ENCODE measurements at places on chromosomes 16 and 17.
A peak's percentile ranks its signal among the peaks of the same experiment; 100 is the strongest.

DNA sequence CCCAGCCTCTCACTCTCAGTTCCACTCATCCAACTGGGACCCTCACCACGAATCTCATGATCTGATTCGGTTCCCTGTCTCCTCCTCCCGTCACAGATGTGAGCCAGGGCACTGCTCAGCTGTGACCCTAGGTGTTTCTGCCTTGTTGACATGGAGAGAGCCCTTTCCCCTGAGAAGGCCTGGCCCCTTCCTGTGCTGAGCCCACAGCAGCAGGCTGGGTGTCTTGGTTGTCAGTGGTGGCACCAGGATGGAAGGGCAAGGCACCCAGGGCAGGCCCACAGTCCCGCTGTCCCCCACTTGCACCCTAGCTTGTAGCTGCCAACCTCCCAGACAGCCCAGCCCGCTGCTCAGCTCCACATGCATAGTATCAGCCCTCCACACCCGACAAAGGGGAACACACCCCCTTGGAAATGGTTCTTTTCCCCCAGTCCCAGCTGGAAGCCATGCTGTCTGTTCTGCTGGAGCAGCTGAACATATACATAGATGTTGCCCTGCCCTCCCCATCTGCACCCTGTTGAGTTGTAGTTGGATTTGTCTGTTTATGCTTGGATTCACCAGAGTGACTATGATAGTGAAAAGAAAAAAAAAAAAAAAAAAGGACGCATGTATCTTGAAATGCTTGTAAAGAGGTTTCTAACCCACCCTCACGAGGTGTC, 26.6 kb downstream of the STH start:
- no peak for DNase-seq

DNA sequence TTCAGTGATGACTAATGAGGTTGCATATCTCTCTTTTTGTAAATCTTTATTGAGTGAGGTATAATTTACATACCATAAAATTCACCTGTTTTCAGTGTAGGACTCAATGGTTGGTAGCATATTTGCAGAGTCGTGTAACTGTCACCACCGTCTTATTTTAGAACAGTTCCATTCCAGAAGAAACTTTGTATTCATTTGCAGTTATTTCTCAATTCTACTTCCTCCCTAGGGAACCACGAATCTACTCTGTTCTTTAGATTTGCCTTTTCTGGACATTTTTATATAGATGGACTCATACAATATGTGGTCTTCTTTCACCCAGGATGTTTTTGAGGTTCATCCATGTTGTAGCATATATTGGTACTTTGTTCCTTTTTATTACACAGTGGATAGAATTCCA, 3.7 kb downstream of the FTO start:
- DNase-seq, result peak; percentile 67

DNA sequence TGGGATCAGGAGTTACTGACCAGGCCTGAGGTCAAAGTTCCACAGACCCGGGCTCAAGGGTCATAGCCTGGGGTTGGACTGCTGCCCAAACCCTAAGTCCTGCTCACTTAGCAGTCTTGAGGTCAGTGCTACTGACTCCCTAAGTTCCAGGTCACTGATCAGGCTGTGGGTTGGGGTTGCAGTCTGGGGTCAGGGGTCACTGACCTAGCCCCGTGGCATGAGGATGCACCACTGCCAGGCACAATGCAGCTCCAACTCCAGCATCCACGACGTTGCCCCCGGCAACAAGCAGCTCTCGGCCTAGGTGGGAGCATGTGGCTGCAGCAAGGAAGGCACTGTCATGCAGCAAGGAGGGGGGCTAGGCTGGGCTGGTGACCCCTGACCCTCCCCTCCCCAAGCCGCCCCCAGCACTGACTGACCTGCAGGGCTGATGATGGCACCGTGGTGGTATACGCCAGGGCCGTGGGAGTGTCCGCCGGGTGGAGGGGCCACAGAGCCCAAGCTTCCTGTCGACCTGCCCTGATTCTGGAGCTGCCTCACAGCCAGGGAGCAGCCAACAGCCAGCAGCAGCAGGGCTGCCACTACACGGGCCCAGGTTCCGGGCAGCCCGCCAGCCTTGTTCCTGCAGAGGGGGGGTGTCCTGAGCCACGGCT, 1.1 kb downstream of the GGT6 start:
- no peak for DNase-seq

DNA sequence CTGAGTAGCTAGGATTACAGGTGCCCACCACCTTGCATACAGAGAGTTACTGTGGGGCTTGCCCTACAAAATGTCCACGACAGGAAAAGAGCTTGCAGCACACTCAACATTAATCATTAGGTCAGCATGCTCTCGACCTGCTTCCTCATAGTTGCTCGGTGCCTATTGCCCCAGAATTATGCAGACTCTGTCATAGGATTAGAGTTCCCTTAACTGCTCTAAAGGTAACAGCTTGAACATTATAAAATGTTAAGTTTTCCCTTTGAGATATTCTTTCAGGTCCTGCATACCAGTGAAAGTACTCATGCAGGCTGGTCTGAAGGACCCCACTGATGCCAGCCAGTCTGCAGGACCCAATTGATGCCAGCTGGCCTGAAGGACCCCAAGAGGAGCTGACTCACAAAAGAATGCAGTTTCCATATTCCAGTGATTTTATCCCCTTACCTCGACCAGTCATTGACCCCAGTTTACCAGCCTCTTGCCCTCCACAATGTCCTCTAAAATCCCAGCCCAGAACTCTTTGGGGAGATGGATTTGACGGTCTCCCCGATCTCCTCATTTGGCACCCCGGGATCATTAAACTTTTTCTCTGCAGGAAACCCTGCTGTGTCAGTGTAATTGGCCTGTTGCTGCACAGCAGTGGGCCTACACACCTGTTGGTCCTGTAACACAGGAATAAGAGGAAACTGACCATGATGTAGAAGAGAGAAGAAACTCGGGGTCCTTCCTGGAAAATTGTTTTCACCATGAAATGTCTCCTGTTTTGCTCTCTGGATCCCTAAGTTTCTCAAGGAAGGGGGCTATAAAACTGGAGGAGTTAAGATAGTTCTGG, 10.6 kb downstream of the ICAM2 start:
- DNase-seq, result no peak

- DNase-seq, result no peak
Observed at GRCh38 chr16:21327046-21327445, 49.0 kb upstream of the CRYM start.

GRCh38 chr16:57999971-58000705, at the start of gene ZNF319:
Gene ZNF319, minus strand, starts transcription at chr16:58000672. Its CDS starts 2,407 bp downstream, at chr16:57998265.
- DNase-seq, result no peak

DNA sequence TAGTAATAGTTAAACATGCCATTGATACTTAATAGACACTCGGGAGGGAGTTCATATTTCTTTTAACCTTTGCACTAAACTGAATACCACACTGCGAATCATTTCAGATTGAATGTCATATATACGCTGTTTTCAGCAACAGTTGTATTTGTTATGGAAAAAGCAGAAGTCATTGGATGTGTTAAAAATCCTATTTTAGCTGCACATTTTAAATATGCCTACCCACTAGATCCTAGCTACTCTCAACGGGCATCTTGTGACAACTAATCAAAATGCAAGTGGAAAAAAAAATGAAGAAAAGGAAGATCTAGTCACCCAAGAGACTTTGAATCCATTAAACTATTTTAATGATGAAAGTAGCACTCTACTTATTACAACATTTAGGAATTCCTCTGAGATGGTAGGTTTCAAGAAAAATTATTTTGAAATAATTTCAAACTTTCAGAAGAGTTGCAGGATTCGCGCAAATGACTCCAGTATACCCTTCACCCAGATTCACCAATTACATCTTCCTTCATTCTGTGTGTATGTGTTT, 51.4 kb upstream of the MNT start:
- no peak for DNase-seq

DNA sequence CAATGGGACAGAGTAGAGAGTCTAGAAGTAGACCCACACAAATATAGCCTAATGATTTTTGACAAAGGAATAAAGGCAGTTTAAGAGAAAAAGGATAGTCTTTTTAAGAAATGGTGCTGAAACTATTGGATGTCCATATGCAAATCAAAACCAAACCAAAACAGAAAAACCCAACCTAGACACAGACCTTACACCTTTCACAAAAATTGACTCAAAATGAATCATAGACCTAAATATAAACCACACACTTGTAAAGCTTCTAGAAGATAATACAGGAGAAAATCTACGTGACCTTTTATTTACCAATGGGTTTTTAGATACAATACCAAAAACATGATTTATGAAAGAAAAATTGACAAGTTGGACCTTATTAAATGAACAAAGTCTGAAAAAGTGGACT, 66.4 kb upstream of the MPHOSPH6 start:
- no peak for DNase-seq

DNA sequence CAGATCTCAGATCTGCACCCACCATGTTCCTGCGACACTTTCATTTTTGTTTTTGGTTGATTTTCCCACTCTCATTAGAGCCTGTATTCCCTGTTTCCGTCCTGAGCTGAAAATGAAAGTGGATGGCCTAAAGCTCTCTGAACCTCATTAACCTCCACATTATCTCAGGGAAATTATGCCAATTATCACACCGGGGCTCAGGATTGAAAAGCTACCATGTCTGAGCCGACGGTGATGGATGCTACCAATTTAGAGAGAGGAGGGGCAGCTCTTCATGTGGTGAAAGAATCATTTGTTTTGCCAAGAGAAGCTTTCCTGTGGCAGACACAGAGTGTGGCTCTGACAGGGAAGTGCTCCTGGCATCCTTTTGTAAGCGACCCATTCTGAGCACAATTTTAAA, 410.4 kb upstream of the CDH11 start:
- DNase-seq, result no peak

DNA sequence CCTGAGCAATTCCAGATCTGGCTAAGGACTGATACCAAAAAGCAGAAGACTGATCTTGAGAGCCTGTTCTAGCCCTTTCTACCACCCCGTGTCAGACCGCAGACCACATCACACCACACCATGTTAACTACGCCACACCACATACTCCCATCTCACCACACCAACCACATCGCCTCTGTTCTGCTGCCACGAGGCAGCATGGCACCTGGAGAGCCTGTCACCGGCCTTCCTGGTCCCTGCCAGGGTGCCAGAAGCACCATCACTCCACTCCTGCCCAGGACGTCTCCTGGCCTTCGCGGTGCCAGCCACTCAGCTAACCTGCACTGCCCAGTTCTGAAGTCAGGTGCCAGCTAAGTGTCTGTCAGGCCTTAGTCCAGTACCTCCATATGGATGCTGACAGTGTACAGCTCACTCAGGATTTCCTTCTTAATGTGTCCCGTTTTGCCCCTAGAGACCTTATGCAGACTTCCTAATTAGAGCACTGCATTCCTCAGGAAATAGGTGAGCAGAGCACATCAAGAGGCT, 37.2 kb upstream of the BCAR1 start:
- DNase-seq, result peak; percentile 95

DNA sequence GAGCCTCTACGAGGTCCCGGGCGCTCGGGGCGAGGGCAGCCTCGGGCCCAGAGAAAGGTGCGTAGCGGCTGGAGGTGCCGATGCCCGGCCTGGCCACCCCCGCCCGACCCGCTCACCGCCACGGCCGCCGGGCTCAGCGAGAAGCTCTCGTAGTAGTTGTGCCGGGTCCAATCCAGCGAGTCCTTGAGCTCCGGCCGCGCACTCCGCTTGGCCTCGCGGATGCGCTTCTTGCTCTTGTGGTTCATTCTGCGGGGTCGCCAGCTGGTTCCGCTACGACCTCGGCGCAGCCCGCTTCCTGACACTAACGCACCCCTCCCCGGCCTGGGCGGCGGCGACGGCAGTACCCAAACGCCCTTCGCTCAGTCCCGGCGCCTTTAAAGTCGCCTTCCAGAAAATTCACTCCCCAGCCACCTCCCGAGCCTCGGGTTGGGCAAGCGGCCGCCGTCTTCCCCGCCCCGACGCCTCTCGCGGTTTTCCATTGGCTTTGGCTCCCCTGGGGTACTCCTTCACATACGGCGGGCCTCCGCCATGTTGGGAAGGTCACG, at the start of gene JMJD6:
Gene JMJD6, minus strand, starts transcription at position 376 of the 545 bp plus-strand sequence. Its CDS starts 131 bp downstream, at position 245.
- peak; percentile 98 for DNase-seq

GRCh38 chr17:6554871-6555330, 1.5 kb downstream of the PITPNM3 start:
- no peak for DNase-seq

DNA sequence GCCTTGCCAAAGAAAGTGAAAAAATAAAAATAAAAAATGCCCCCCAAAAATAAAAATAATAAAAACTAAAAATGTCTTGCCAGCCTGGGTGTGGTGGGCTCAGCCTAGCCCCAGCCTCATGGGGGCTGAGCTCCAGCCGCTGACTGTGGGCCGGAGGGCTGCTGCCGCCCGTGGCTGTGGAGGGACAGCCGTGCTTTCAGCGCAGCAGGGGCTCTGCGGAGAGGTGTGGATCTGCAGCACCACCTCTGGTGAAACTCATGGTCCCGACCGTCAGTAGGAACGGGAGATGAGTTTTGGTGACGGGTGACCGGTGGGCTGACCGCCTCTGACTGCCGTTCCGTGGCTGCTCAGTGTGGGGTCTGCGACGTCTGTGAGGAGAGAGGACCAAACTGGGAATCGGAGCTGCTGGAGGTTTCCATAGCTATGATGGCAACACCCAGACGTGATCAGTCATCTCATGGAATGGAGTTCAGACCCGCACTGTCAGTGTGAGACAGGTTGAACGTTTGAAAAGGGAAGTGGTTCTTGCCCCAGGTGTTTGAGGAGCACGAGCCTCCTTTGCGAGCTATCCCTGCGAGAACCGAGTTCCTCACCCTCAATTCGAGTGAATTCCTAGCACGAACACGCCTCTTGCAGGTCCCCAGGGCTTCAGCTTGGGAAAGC, 12.0 kb upstream of the RPL13 start:
- no peak for DNase-seq

DNA sequence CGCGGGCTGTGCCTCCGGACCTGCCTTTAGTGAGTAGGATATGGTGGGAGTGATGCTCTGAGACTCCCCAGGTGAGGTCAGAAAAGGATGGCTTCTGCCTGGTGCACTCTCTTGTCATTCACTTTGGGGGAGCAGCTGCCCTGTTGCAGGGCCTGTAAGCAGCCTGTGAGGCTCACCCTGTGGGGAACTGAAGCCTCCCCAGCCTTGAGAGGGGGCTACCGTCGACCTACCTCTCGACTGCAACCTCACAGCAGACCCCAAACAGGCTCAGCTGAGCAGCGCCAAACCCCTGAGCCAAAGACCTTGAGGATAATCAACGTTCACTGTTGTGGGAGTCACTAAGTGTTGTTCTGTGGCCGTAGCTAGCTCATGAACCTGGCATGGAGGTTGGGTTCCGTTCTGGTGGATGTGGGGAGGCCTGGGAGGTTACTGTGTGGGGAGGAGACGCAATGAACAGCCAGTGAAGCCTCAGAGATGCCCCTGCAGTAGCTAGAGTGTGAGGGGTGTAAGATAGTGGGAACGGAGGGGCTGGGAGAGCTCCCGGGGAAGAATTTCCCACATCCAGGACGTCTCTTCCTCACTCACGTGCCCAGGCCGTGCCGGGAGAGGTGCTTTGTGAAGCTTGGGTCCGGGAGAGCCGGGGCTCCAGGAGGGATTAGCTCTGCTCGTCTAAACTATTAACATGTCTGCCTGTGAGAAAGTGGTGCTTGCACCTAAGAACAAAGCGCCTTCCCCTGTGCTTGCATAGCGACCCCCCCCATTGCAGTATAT, 38.8 kb downstream of the METRNL start:
- no peak for DNase-seq

- DNase-seq, result no peak
Observed at GRCh38 chr17:14921936-14922335, 343.2 kb downstream of the PMP22 start.

All from NB4 (cell line).